ENCODE measurements at places on chromosomes 1 and 21.

GRCh38 chr1:165259236-165259635 is 97.3 kb downstream of the LMX1A start:
- no peak for DNase-seq

DNA sequence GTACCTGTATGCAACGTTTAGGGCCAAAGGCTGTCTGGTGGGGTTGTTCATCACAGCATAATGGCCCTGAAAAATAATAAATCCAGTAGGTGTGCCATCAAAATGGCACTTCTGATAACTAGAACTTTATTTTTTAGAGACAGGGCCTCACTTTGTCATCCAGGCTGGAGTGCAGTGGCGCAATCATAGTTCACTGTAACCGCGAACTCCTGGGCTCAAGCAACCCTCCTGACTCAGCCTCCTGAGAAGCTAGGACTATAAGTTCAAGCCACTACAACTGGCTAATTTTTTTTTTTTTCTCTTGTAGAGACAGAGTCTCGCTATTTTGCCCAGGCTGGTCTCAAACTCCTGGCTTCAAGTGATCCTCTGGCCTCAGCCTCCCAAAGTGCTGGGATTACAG is 4.7 kb downstream of the SNAPIN start:
- DNase-seq: no peak

- DNase-seq: no peak
These were observed 61.0 kb downstream of the B3GALT5 start for GRCh38 chr21:39673736-39674135.

- no peak for DNase-seq
These were observed 9.2 kb upstream of the ZSWIM5 start for GRCh38 chr1:45215485-45216199.

All from GOT3 (cell line).